CD8-positive, alpha-beta T cell (primary cell): ENCODE measurements at places on chromosomes 3 and 15.

DNA sequence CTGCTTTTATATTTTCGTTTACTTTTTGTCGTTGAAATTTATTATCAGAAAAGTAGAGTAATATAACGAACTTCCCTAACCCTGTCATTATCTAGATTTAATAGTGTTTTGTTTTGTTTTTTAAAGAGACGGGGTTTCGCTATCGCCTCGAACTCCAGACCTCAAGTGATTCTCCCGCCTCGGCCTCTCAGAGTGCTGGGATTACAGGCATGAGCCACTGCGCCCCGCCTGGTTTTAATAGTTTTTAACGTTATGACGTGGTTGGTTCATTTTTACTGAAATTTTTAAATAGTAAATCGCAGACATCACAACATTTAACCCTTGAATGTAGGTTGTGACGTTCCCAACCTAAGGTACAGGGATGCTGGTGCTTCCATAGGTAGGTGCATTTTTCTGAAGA is 1.0 kb downstream of the NGRN start:
- no peak for DNase-seq

GRCh38 chr15:82047453-82048400 is 1.9 kb upstream of the MEX3B start:
- DNase-seq: no peak

GRCh38 chr3:183825456-183826161 is at the start of gene MAP6D1:
TSS of gene MAP6D1 (minus strand) at chr3:183825577. CDS start at chr3:183825547, 30 bp downstream.
- peak; percentile 75 for DNase-seq

DNA sequence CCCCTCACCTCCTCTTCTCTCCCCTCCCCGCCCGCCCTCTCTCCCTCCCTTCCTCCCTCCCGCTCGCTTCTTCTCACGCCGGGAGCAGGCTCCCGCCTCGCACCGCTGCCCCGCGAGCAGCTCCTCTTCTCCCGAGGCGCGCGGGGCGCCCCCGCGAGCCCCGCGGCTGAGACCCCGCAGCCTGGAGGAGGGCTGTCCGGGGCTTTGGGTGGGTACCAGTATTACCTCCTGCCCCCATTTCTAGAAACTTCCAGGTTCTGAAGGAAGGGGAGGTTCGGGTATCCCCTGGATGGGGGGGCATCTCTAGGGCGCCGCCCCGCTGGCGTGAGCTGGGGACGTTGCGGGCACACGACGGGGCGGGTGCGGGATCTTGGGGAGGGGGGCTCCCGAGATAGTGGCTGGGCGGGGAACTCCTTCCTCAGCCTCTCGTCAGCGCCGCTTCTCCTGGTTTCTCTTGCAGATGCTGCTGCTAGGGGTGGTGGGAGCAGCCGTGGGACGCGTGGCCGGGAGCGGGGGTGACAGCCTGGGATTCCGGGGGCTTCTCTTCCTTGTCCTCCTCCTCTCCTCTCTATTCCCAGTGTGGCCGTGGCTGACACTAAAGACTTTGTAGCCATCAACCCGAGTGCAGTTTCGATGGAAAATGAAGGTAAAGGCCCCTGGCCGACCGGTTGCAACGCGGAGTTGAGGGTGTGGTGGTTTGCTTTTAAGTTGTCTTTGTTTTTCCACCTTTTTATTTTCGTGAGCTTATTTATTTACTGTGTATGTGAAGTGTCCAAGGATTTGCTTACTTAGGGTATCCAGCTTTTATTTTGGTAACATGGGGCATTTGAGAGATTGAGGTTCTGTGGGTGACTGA is 474 bp downstream of the ATP2C1 start:
- DNase-seq: peak; percentile 3

GRCh38 chr3:188941103-188941502 is 230.7 kb upstream of the TPRG1 start:
- DNase-seq: no peak

GRCh38 chr3:16923112-16923511 is 38.4 kb downstream of the PLCL2 start:
- DNase-seq: no peak

DNA sequence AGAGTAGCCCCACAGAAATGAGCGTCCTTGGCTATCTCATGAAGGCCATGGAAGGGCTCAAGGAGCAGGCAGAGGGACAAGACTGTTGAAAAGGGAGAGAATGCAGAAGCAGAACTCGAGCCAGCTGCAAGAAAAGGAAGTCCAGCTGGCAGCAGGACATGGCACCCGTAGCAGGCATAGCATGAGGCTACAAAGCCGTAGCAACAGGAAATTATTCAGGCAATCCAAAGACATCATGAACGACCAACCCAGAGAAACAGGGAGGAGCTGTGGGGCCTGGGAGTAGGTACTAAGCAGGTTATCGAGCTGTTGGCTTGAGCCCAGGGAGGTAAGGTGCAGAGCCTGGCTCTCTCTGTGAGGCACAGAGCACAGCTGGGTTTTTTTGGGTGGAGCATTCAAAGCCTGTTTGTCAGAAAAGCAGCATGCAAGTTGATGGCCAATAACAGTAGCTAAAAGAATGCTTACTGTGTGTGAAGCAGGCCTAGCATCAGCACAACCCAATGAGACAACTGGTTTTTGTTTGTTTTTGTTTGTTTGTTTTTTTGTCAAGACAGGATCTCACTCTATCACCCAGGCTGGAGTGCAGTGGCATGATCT is 144.0 kb upstream of the SMAD3 start:
- no peak for DNase-seq
